ENCODE measurements at places on chromosomes 7 and 10. TPM values are rescaled to one million over a fixed set of nuclear protein-coding genes. Genes with fewer than 3 reads are reported as not detected.

The OR6B1 gene
- not detected for total RNA-seq

The NODAL gene
- not detected for total RNA-seq

The GIMAP4 gene
- 83.3 TPM for total RNA-seq

The NEUROG3 gene
- not detected for total RNA-seq

DNA sequence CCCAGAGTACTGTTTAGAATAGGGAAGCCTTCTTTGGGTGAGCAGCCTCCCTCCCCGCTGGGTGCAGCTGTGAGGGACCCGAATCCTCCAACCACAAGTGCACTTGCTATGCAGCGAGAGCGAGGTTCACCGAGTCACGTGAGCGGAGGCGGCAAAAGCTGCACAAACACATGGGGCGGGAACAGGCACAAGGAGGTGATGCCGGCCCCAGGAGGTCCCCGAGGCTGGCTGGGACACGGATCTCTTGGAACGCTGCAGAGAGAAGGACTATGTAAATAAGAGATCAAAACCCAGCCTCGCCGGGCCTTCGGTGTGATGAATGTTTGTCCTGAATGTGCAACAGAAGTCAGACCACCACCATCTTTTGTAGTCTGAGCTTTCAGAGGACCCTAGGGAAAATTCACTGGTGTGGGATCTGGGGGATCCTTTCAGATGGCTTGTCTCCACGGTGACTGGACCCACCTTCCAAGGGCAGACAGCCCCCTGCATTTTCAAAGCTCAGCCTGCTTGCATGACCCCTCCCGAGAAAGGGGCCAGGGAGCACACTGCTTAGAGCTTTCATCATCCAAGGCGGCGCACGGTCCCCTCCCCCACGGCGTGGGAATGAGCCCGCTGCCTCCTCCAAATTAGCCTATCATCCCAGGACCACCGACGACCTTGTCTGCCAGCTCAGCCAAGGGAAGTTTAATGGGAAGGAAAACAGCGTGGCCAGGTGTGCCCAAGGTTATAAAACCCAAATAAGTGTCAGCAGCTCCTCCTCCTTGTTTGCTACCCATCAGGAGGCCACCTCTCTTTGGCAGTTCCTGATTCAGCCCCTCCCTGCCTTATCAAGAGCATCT is 327.7 kb downstream of the CXCL12 start:
- H3K36me3 ChIP-seq = no peaks in the 10 kb centered on the region
- H3K4me1 ChIP-seq = no peaks in the 10 kb centered on the region
- no peaks in the 10 kb centered on the region for H3K27me3 ChIP-seq
- DNase-seq = no peak
- no peak overlapping the region for H3K4me3 ChIP-seq
- H3K27ac ChIP-seq = no peak overlapping the region

DNA sequence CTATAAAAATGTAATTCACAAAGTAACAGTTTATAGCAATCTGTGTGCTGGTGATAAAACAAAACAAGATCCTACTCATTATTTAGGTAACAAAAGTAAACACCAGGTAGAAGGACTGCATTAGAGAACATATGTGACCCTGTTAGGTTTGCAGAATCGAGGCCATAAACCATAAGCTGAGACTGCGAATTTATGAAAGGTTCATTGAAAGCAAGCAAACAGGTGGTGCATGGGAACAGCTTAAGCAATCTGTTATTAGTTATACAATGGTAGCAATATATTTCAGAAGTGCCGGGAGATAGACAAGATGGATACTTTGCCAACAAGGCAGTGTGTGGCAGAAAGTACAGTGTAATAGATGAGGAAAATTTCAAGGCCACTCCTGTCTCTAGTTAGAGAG is 23.5 kb upstream of the FAM133B start:
- no peaks in the 10 kb centered on the region for H3K4me1 ChIP-seq
- H3K27ac ChIP-seq = no peak overlapping the region
- H3K4me3 ChIP-seq = no peak overlapping the region
- DNase-seq = no peak

GRCh38 chr10:5540891-5541290 is 16.1 kb downstream of the CALML3 start:
- no peaks in the 10 kb centered on the region for H3K27me3 ChIP-seq
- no peak overlapping the region for H3K27ac ChIP-seq
- H3K4me3 ChIP-seq = no peak overlapping the region
- no peaks in the 10 kb centered on the region for H3K36me3 ChIP-seq
- peak; percentile 19 for DNase-seq
- H3K4me1 ChIP-seq = peaks cover 11% of the 10 kb centered on the region

- no peaks in the 10 kb centered on the region for H3K4me1 ChIP-seq
- H3K27me3 ChIP-seq = no peaks in the 10 kb centered on the region
- no peaks in the 10 kb centered on the region for H3K36me3 ChIP-seq
- no peak for DNase-seq
- H3K4me3 ChIP-seq = no peak overlapping the region
Observed at GRCh38 chr7:90311175-90311574, 9.9 kb downstream of the FAM237B start.

DNA sequence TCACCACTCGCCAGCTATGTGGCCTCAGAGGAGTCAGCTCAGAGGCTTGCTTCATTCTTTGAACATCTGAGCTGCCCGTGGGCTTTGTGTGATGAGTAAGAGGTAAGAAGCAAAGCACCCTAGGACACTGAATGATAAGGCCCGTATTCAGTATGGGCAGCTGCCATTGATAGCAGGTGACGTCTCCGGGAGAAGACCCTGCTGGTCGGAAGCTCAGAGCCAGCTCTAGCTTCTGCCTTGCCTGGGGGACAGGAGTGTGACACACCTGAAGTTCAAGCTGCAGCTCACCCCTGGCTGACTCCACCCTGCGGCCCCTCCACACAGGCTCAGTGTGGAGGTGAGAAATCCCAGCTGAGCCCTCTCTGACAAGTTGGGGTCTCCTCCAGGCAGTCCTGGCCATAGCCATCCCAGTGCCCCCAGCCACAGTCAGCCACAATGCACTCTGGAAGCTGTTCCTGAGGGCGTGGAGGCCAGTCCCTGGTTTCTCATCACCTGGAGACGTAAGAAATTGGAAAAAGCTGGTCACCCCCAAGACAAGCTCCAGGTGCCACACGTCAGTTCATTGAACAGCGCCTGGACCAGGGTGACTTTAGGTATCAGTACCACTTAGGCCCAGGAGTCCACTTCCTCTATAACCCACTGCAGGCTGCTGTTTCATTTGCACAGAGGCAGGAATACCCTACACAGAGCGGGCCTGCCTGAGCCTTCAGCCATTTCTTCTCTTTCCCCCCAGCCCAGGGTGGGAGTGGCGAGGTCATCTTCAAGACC is 164.9 kb upstream of the RHEB start:
- H3K4me1 ChIP-seq = peaks cover 16% of the 10 kb centered on the region
- H3K4me3 ChIP-seq = no peak overlapping the region
- no peaks in the 10 kb centered on the region for H3K36me3 ChIP-seq
- DNase-seq = no peak
- H3K27me3 ChIP-seq = no peaks in the 10 kb centered on the region

GRCh38 chr7:37391791-37392672 is 56.6 kb downstream of the ELMO1 start:
- no peak overlapping the region for H3K4me3 ChIP-seq
- peaks cover 23% of the 10 kb centered on the region for H3K4me1 ChIP-seq
- H3K27me3 ChIP-seq = no peaks in the 10 kb centered on the region
- peak overlapping the region; percentile 49 for H3K27ac ChIP-seq
- no peak for DNase-seq
- H3K36me3 ChIP-seq = no peaks in the 10 kb centered on the region

- DNase-seq = no peak
- H3K4me1 ChIP-seq = peaks cover 24% of the 10 kb centered on the region
- H3K36me3 ChIP-seq = no peaks in the 10 kb centered on the region
- H3K27me3 ChIP-seq = no peaks in the 10 kb centered on the region
- H3K4me3 ChIP-seq = no peak overlapping the region
- no peak overlapping the region for H3K27ac ChIP-seq
Observed at GRCh38 chr10:11687779-11688447, 54.3 kb upstream of the ECHDC3 start.

GRCh38 chr7:132065193-132065988 is 509.0 kb upstream of the PODXL start:
- no peak overlapping the region for H3K4me3 ChIP-seq
- no peaks in the 10 kb centered on the region for H3K27me3 ChIP-seq
- peaks cover 6% of the 10 kb centered on the region for H3K4me1 ChIP-seq
- H3K27ac ChIP-seq = no peak overlapping the region

DNA sequence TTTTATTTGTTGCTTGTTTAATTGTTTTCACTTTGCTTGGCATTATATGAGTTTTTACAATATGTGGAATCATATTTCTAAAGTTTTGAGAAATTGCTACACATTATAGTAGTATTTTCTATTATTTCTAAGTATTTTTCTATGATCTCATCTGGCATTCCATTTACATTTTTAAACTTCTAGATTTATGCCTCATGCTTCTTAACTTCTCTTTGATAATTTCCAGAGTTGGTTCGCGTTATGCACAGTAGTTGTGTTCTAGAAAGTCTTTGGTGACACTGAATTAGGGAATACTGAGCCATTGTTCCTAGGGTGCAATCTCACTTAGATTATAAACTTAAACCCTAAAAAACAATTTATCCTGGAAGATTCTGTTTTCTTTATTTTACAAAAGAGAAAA is 129.2 kb downstream of the GNAI1 start:
- no peak overlapping the region for H3K4me3 ChIP-seq
- H3K27me3 ChIP-seq = no peaks in the 10 kb centered on the region
- H3K36me3 ChIP-seq = no peaks in the 10 kb centered on the region
- H3K4me1 ChIP-seq = no peaks in the 10 kb centered on the region

DNA sequence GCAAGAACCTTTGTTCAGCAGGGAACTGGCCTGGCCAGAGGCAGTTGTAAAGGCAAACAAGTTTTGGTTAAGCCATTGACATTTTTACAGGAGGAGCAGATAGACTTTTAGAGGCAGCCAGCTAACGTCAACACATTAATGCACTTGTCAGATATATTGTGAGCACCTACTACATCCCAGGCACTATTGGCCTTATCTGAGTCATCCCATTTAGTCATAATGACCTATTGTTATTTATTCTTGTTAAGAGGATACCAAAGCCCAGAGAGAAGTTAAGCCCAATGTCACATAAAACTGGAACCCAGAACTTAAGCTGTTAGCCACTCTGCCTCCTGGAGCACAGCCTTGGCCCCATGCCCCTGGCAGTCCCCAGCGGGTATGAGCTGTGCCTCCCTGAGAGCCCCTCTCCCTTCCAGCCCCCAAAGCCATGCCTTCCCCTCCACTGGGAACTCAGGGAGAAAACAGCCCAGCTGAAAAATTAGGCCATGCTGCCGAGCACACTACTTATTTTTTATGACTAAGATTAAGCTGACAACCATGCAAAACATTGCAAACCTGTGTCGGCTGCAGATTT is 32.7 kb upstream of the TRIM8 start:
- no peak overlapping the region for H3K4me3 ChIP-seq
- DNase-seq = no peak
- H3K36me3 ChIP-seq = peaks cover 7% of the 10 kb centered on the region
- H3K27me3 ChIP-seq = no peaks in the 10 kb centered on the region
- no peak overlapping the region for H3K27ac ChIP-seq

DNA sequence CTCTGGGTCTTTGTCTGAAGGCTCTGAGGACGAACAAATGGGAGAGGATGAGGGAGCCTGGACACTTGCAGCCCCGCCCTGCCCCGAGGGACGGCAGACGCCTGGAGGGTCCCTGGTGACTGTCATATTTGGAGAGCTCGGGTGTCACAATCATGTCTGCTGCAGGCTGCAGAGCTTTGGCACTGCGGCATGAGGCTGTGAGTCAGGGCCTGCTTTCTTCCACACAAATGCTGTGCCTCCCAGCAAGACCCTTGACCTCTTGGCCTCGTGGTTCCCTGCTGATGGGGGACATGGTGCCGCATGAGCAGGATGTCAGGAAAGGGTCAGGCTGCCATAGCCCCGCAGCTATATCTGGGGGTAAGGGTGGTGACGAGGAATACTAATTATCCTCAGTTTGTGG is 64.9 kb upstream of the PPIF start:
- H3K4me1 ChIP-seq = peaks cover 35% of the 10 kb centered on the region
- H3K27me3 ChIP-seq = no peaks in the 10 kb centered on the region
- peaks cover 46% of the 10 kb centered on the region for H3K36me3 ChIP-seq
- DNase-seq = no peak
- H3K4me3 ChIP-seq = no peak overlapping the region

DNA sequence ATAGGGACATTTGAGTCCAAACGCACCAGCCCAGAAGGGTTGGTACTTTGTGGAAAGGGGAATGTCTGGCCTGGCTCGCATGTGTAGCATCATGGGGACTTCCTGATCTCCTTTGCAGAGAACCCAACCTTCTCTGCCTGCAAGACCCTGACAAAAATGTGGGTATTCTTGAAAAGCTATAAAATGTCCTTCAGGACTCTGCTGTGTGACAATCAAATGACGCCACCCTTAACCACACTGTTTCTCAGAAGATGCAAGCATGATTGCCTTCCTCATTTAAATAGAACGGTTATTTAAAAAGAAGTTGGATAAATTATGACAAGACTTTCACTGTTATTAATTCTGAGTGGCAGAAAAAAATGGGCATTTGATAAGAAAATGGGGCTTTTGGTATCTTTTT is 15.1 kb upstream of the GPR15LG start:
- H3K4me3 ChIP-seq = no peak overlapping the region
- peaks cover 13% of the 10 kb centered on the region for H3K27me3 ChIP-seq
- H3K27ac ChIP-seq = no peak overlapping the region
- no peak for DNase-seq

DNA sequence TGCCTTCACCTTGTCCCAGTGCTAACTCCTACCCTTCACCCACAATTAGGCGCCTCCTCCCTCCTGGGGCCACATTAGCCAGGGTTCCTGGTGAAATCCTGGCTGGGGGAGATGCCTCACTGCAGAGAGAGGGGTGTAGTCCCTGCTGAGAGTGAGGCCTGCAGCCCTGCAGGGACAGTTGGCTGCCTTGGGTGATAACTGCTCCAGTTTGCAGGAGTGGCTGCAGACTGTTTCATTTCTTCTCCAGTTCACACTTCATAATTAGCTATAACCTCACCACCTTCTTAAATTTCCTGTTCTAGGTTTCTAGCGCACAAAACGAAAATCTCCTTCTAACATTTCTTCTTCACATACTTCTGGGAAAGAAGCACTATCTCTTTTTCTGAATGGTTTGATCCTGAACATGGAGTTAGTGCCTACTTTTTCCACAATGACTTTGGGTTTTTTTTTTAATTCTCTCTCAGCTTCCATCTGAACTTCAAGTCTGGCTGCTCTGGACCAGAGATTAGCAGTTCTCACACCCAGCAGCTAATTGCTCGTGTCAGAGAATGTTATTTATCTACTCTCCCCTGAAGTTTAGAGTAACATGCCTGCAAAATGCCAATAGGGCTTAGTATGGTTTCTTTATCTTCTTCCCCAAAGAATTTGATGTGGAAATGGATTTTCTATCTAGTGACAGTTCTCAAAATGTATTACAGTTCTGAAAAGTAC is 15.5 kb upstream of the JAZF1 start:
- H3K4me1 ChIP-seq = no peaks in the 10 kb centered on the region
- H3K27ac ChIP-seq = no peak overlapping the region
- H3K27me3 ChIP-seq = no peaks in the 10 kb centered on the region

- peak; percentile 68 for DNase-seq
- H3K27me3 ChIP-seq = peaks cover 19% of the 10 kb centered on the region
- peak overlapping the region; percentile 81 for H3K27ac ChIP-seq
- H3K4me3 ChIP-seq = peak overlapping the region; percentile 55
Observed at GRCh38 chr10:114044247-114045135, 825 bp downstream of the ADRB1 start.

- H3K27ac ChIP-seq = no peak overlapping the region
- no peak overlapping the region for H3K4me3 ChIP-seq
- DNase-seq = no peak
- H3K4me1 ChIP-seq = peaks cover 6% of the 10 kb centered on the region
- H3K36me3 ChIP-seq = no peaks in the 10 kb centered on the region
Observed at GRCh38 chr10:31871266-31872065, 57.2 kb downstream of the ARHGAP12 start.

GRCh38 chr7:144818511-144818910 is 17.3 kb downstream of the TPK1 start:
- no peaks in the 10 kb centered on the region for H3K36me3 ChIP-seq
- no peak overlapping the region for H3K4me3 ChIP-seq
- no peak overlapping the region for H3K27ac ChIP-seq
- no peak for DNase-seq
- H3K4me1 ChIP-seq = no peaks in the 10 kb centered on the region

Measured in upper lobe of right lung (tissue), 1 donor.